Articular chondrocyte of knee joint (primary cell): ENCODE measurements at places on chromosomes 13 and 19. TPM values are rescaled to one million over a fixed set of nuclear protein-coding genes. Genes with fewer than 3 reads are reported as not detected.

The ZNF729 gene
- not detected in 2 replicates for total RNA-seq

The ENOX1 gene
- 0.65 and 1.2 TPM in 2 replicates for total RNA-seq

The CLDND2 gene
- not detected in 2 replicates for total RNA-seq

The ZNF442 gene
- 4.5 and 4.8 TPM in 2 replicates for total RNA-seq

The SEMA6B gene
- total RNA-seq: 0.43 and 1.7 TPM in 2 replicates

The C19orf38 gene
- total RNA-seq: not detected in 2 replicates

The CYP4F22 gene
- not detected in 2 replicates for total RNA-seq

The LGALS7B gene
- not detected in 2 replicates for total RNA-seq

The BORA gene
- total RNA-seq: 6.5 and 11.1 TPM in 2 replicates

The CD22 gene
- total RNA-seq: under 0.01 and 0.97 TPM in 2 replicates

The SIAH3 gene
- total RNA-seq: under 0.01 TPM in 1 of 2 replicates, not detected in the other

The TNNT1 gene
- 1.9 and 7.8 TPM in 2 replicates for total RNA-seq

The CDX2 gene
- not detected in 2 replicates for total RNA-seq

The ZFP82 gene
- total RNA-seq: 12.2 and 12.4 TPM in 2 replicates

The LGALS4 gene
- total RNA-seq: 0.22 TPM in 1 of 2 replicates, not detected in the other

The ZNF546 gene
- 8.5 and 9.8 TPM in 2 replicates for total RNA-seq

The ZNF600 gene
- total RNA-seq: 6.8 and 13.5 TPM in 2 replicates
